Stimulated activated CD4-positive, alpha-beta T cell treated with anti-CD3 and anti-CD28 coated beads, TNF-alpha, amount 100 ng/mL, for 48 hours (primary cell): ENCODE measurements at places on chromosomes 16 and 17.

- no peak for DNase-seq
Observed at GRCh38 chr16:75264999-75265910, 13.8 kb upstream of the BCAR1 start.

DNA sequence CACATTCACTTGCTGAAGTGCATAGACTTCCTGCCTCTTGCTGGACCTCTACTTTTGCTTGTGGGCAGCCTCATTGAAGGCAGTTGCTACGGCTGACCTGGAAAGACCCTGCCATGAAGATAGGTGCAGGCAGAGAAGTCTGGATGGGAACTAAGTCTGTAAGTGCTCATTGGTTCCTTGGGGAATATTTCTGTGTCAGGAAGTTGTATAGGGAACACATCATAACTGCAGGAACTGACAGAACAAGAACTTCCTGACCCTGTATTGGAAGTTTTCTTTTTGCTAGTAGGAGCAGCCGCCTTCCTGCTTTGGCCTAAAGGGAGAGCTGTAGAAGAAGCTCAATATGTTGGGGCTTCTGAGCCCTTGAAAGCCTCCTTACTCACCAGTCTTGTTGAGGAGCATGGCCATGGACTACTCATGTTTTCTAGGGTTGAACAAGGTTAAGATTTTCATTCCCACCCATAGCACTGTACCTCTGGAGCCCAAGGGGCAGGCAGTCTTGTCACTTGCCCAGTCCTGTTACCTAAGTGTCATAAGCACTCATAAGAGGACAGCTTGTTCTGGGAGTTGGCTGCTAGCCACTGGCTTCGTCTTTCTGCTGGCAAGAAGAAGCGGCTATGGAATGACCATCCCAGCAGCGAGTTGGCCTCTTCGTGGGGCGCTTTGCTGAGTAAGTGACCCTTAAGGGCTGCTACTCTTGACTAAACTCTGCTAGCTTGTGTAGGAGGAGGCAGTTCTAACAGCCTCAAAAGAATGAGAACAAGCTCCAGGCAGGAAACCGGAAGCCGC is 7.2 kb downstream of the UBFD1 start:
- DNase-seq = no peak

GRCh38 chr16:23959752-23960072 is 123.9 kb downstream of the PRKCB start:
- no peak for DNase-seq

- no peak for DNase-seq
Observed at GRCh38 chr17:81950501-81950900, 3.5 kb upstream of the MYADML2 start.

GRCh38 chr17:81846743-81847689 is 12.2 kb upstream of the PPP1R27 start:
- no peak for DNase-seq

DNA sequence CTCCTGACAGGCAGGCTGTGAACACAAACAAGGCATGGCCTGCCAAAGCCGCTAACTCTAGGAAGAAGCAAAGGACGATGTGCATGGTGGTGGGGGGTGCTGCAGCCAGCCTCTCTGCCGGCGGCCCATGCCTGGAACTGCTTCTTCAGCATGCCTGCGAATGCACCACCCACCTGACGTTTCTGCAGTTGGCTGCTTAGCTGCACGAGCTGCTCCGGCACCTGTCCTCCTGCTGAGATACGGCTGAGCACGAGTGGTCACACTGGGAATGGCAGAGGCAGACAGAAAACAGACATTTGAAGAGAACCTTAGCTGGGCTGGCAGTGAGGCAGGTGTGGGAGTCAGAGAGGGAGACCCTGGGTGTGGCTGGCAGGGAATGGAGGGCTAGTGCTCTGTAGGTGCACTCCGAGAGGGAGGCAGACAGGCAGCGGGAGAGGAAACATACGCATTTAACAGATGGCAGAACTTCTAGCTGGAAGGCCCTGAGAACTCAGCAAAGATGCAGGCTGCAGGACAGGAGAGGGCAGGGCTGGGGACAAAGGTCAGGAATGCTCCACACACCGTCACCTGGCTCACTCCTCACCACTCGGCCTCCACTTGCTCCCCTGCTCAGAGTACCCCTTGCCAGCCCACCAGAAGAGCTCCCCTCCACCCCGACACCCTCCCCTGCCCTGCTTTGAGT is 5.2 kb downstream of the FLCN start:
- no peak for DNase-seq

GRCh38 chr17:79620207-79621038 is 9.6 kb upstream of the RBFOX3 start:
- no peak for DNase-seq

GRCh38 chr17:73175962-73176565 is 11.3 kb downstream of the SSTR2 start:
- no peak for DNase-seq

GRCh38 chr16:353404-354290 is 1.1 kb upstream of the AXIN1 start:
- no peak for DNase-seq

DNA sequence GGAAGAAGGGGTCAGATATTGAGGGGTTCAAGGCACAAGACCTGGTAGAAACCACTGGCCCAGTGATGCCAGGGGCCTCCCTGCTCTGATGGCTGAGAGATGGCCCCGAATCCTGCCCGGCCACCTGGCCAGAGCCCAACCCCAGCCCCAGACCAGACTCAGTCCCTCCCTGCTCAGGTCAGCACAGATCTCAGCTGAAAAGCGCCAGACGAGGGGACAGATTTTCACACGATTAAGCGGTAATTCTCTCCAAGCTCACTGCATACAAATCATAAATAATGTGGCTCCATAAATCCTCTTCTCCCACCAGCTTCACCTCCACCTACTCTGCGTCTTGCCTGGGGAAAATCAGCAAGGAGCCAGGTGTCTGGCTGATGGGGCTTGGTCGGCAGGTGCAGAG is 57.1 kb downstream of the ENGASE start:
- no peak for DNase-seq
